K562 (cell line): ENCODE measurements at places on chromosomes 12 and 14. TPM values are rescaled to one million over a fixed set of nuclear protein-coding genes. Genes with fewer than 3 reads are reported as not detected.

KRT72 gene
- polyA plus RNA-seq = not detected in 2 replicates

C12orf56 gene
- polyA plus RNA-seq = 1.7 and 2.6 TPM in 2 replicates

GPRC5D gene
- not detected in 2 replicates for polyA plus RNA-seq

OSGEP gene
- 51.1 and 61.1 TPM in 2 replicates for polyA plus RNA-seq

RFLNA gene
- polyA plus RNA-seq = not detected in 2 replicates

GALNT9 gene
- polyA plus RNA-seq = not detected in 2 replicates

GNG2 gene
- not detected in 2 replicates for polyA plus RNA-seq

ALDH1L2 gene
- 8.2 and 8.9 TPM in 2 replicates for polyA plus RNA-seq

RNF212B gene
- 0.08 and 0.17 TPM in 2 replicates for polyA plus RNA-seq

RNASE3 gene
- polyA plus RNA-seq = not detected in 2 replicates

BATF gene
- 1.0 and 1.3 TPM in 2 replicates for polyA plus RNA-seq

ANKRD9 gene
- 27.5 and 29.9 TPM in 2 replicates for polyA plus RNA-seq

FGF23 gene
- not detected in 2 replicates for polyA plus RNA-seq

LHX5 gene
- 0.08 TPM in 1 of 2 replicates, not detected in the other for polyA plus RNA-seq

P2RX2 gene
- not detected in 2 replicates for polyA plus RNA-seq

TOMM20L gene
- polyA plus RNA-seq = not detected in 2 replicates

CCDC60 gene
- not detected in 2 replicates for polyA plus RNA-seq

CCDC197 gene
- not detected in 2 replicates for polyA plus RNA-seq

RAB3IP gene
- polyA plus RNA-seq = 6.7 and 10.1 TPM in 2 replicates

OGFOD2 gene
- 86.0 and 111 TPM in 2 replicates for polyA plus RNA-seq

ERP27 gene
- not detected in 2 replicates for polyA plus RNA-seq

EXOC3L4 gene
- polyA plus RNA-seq = 6.2 and 11.7 TPM in 2 replicates

CD69 gene
- polyA plus RNA-seq = 52.2 and 66.0 TPM in 2 replicates

SERPINA4 gene
- polyA plus RNA-seq = not detected in 2 replicates

PMCH gene
- polyA plus RNA-seq = not detected in 2 replicates

NYNRIN gene
- polyA plus RNA-seq = 0.28 and 0.47 TPM in 2 replicates

CLEC7A gene
- polyA plus RNA-seq = not detected in 2 replicates

FIGNL2 gene
- not detected in 2 replicates for polyA plus RNA-seq

PLEKHG7 gene
- polyA plus RNA-seq = not detected in 2 replicates

CACNA1C gene
- not detected in 2 replicates for polyA plus RNA-seq
